Fibroblast of the conjunctiva (primary cell): ENCODE measurements at places on chromosomes 12 and 14.

GRCh38 chr14:80567905-80568536 lies 356.7 kb upstream of the DIO2 start:
- DNase-seq = no peak

- DNase-seq = no peak
Measured at GRCh38 chr12:51923506-51924365, 16.4 kb downstream of the ACVRL1 start.

GRCh38 chr12:91523831-91524230 lies 341.2 kb upstream of the DCN start:
- DNase-seq = no peak

- DNase-seq = no peak
Measured at GRCh38 chr14:62097824-62098223, 335.6 kb downstream of the SNAPC1 start.

GRCh38 chr14:102610968-102611811 lies 18.7 kb downstream of the RCOR1 start:
- DNase-seq = no peak

GRCh38 chr12:48030173-48030650 lies 25.9 kb upstream of the COL2A1 start:
- no peak for DNase-seq

DNA sequence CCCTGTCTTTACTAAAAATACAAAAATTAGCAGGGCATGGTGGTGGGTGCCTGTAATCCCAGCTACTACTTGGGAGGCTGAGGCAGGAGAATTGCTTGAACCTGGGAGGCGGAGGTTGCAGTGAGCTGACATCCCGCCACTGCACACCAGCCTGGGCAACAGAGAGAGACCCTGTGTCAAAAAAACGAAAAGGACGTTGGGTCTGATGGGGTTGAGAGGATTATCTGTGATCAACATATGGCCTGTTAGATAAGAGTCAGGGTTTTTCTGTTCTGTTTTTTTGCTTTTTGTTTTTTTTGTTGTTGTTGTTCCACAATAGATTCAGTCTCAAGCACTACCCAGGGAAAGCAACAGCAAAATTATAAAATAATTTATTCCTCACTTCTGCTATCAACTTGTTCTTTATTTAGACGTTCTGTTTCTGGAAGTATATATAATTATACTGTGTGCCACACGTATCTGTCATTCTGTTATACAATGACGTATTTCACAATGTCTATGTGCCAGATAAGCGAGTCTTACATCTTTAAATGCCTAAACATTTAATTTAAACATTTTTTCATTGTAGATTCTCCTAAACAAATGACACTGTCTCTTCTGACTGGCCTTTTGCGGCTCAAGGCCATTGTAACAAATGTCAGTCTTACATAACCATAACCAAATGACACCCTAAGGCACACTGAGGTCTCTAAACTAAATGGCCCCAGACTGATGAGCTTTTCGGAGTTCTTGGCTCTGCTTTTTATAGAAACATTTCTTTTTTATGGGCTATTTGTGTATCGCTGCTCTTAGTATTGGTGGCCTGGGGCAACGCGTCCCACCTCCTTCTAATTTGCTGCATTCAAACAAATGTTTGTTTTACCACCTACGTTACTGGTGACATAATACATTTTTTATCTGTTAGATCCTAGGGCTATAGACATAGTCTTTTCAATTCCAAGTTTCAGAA lies 7.2 kb upstream of the P2RX4 start:
- no peak for DNase-seq

GRCh38 chr14:54784060-54784459 lies 118.6 kb downstream of the GCH1 start:
- no peak for DNase-seq

GRCh38 chr12:52130711-52131110 lies 51.2 kb downstream of the SMIM41 start:
- DNase-seq = no peak

DNA sequence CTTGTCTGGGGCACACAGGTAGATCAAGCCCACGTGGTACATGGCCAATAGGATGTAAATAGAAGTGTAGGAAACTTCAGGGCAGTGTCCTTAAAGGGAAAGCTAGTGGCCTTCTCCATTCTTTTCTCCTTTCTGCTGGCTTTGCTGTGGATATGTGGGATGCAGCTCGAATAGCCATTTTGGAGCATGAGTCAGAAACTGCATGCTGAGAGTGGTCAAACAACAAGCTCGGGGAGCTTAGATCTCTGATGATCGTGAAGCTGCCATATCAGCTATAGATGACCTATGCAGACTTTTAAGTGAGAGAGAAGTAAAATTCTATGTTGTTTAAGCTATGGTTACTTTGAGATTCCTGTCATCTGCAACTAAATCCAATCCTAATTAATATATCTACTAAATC lies 241.3 kb upstream of the DAAM1 start:
- no peak for DNase-seq

DNA sequence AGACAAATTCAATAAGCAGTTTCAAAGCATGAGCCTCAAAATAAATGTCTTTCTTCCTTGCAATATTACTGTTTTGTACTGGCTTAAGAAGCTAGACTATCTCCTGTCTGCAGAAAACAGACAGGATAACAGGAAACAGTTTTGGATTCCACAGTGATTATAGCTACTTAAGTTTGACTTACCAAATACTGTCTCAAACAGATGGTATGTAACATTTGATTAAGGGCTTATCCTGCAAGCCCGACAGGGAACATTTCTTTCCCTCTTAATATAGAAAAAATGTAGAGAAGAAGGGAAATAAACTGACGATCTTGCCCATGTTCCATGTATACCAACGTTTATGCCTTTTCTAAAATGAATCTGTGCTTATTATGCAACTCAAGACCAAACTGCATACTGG lies 179.9 kb upstream of the EEA1 start:
- DNase-seq = peak; percentile 56

DNA sequence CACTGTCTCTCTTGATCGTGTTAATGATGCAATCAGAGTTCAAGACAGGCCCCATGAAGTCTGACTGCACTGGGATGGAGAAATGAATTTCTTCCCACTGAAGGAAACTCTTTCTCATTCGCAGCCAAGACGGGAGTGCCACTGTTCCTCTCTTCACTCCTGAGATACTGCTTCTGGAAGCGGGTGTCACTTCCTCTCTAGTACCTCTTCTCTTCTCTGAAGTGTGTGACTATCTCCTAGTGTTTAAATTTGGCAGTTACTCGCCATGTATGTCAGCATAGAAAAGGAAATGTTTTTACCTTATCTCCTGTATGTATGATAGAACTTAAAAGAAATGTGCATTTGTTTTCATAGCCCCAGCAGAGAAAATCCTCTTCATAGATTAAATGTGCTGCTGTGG lies 215.2 kb downstream of the ANO6 start:
- no peak for DNase-seq

GRCh38 chr12:2490831-2491230 lies 303.9 kb upstream of the FKBP4 start:
- no peak for DNase-seq

GRCh38 chr14:24463017-24463883 lies 20.7 kb upstream of the SDR39U1 start:
- DNase-seq = no peak

- no peak for DNase-seq
Measured at GRCh38 chr14:53875324-53875897, 81.2 kb downstream of the BMP4 start.

DNA sequence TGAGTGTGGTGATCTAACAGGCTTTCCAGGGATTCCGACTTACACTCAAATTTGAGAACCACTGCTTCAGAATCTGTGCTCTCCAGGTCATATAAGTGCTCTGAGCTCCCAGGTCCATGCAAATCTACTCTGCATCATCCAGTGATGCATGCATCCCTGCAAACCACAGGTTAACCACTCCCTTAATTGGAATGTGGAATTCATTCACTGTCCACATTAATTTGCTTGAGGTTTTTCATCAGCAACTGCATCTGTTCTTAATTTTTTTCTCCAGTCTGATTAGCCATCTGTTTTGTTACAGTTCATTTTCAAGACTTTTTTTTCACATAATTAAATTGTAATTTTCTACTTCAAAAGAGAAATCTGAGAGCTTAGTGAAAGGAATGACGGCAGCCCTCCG lies 43.4 kb upstream of the RIN3 start:
- DNase-seq = no peak

DNA sequence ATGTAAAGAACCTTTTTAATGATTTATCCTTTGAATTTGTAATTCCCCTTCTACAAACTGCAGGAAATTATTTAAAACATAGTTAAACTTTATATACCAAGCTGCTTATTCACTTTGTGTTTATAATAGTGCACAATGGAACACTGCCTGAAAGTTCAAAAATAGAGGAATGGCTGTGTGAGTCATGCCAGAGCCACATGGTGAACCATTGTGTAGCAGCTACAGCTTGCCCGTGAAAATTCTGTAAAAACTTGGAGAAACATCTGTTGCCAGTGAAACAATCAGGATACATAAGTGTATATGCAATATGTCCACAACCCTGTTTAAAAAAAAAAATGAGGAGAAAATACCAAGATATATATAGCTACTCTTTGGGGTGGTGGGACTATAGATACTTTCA lies 59.5 kb downstream of the VEZT start:
- peak; percentile 63 for DNase-seq

DNA sequence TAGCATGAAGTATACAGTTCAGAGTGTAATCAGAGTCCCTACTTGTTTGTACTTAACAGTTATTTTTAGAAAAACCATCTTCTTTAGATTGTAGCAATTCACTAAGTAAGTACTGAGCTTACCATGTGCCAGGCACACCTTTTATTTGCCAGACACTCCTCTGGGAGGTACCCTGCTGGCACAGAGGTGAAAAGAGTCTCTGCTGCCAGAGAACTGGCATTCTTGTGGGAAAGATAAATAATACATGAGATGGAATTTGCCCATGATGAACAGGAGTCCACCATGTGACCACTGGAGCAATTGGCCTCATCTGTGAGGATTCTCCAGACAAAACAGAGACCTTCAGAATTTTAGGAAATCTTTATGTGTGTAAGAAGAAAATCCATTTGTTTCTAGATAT lies 199.3 kb upstream of the SLC16A7 start:
- DNase-seq = no peak

DNA sequence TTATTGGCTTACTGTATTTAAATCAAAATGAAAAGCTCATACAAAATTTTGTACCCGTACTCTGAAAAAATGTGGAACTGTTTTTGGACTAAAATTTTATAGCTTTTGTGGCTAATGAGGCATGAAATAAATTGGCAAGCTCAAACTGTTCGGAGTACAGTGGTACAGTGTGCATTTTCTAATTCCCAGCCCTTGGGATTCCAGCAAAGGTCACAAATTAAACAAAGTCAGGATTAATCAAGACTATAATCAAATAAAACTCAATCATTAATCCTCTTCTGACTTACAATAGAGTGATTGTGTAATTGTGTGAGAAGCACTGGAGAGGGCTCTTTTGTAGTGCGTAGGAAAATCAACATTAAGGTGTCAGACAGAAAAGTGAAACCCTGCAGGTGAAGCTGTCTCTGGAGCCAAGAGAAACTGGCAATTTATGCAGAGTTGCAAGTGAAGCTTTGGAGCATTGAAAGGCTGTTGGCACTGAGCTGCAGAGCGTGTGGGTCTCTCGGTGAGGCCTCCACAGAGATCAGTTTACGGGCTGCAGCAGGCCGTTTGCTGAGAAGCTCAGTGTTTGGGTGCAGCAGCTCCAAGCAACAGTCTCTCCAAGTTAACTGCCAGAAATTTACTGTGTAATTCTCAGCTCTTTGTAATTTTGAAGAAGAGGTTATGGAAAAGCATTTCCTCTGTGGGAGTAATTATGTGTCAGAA lies 275.9 kb downstream of the FBXL14 start:
- peak; percentile 32 for DNase-seq

DNA sequence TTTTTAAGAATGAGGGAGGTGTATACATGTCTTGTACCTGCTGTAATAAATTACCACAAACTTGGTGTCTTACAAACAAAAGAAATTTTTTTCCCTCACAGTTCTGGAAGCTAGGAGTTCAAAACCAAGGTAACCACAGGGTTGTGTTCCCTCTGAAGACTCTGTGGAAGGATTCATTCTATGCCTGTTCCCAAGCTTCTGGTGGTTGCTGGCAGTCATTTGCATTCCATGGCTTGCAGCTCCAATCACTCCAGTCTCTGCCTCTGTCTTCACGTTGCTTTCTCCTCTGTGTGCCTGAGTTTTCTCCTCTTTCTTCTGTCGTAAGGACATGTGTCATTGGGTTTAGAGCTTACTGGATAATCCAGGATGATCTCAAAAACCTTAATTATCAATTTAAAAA lies 15.4 kb upstream of the ZNF641 start:
- DNase-seq = no peak

DNA sequence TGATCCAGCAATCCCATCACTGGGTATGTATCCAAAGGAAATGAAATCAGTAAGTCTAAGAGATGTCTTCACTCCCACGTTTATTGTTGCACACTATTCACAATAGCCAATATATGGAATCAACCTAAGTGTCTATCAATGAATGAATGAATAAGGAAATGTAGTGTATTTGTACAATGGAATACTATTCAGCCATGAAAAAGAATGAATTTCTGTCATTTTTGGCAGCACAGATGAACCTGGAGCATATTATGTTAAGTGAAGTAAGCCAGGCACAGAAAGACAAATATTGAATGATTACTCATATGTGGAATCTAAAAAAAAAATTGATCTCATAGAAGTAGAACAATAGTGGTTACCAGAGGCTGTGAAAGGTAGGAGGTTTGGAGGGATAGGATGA lies 30.6 kb upstream of the RFX4 start:
- no peak for DNase-seq

- DNase-seq = no peak
Measured at GRCh38 chr12:123278101-123278627, 6.5 kb upstream of the CDK2AP1 start.

DNA sequence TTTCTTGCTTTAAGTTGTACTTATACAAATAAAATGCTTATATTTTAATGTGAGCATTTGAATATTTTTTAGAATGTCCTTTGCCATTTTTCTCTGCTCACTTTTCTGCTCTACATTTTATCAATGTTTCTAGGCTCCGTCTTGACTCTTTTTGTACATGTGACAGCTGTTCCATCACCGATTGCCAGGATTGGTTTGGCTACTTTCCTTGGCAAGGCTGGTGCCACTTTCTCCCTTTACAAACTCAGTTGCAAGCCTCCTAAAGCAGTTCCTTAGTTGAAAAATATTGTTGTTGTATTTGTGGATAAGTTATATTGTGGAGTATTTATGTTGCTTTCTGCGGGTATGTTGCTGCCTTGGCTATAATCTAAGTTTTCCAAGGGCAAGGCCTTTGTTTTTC lies 63.4 kb downstream of the DACT1 start:
- DNase-seq = no peak

- DNase-seq = no peak
Measured at GRCh38 chr12:127130506-127131124, 1136.4 kb upstream of the TMEM132C start.

DNA sequence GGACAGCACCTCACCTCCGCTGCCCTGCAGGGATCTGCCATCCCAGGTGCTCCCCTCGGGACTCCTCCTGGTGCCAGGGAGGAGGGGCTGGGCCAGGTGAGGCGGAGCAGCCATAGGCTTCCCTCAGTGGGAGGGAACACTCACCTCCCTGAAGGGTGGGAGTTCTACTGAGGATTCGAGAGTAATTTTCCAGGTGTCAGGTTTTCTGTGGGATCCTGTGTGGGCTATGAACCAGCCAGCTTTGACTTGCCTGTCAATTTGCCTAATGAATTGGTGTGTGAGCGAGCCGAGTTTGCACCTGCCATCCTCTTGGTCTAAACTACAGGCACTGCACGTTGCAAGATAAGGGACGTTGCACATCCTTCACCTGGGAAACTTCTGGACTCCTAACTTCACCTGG lies 50.3 kb downstream of the NOC4L start:
- no peak for DNase-seq

GRCh38 chr12:103688376-103689063 lies 101.4 kb downstream of the STAB2 start:
- DNase-seq = no peak
